ENCODE measurements at places on chromosomes 16 and 17.

GRCh38 chr17:28530250-28530649, 22.2 kb downstream of the UNC119 start:
- no peak for DNase-seq

DNA sequence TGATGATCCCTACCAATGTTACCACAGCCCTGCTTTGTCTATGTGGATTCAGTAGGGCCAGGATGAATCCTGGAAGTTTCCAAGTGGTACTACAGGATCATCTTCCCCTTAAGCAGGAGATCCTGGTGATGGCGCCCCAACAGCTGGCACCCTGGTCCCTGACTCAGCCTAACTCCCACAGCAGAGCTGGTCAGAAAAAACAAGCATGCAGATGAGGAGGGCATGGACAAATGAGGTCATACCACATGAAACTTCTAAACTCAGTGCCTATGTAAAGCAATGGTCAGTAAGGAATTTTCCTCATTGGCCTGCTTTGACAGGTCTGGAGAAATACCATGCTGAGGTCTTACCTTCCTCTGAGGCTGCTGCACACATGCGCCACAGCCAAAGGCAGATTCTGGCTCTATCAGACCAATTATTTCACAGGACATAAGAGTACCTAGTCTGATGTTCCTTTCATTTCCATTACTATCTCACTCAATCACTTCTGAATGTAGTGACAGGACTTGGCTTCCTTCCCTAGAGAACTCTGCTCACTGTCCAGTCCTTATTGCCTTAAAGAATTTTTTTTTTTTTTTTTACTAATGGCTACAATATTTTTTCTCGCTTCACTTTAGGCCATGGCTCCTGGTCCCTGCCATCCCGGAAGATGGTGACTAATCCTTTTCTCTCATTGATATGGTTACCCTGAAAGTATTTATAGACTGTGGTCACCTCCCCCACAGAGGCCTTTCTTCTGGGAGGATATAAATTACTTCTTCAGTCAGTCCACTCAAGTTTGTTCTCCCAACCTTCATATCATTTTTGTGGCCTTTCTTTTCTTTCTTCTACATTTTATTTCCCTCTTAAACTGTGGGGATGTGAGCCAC, 525.2 kb upstream of the PSMD7 start:
- DNase-seq: no peak

DNA sequence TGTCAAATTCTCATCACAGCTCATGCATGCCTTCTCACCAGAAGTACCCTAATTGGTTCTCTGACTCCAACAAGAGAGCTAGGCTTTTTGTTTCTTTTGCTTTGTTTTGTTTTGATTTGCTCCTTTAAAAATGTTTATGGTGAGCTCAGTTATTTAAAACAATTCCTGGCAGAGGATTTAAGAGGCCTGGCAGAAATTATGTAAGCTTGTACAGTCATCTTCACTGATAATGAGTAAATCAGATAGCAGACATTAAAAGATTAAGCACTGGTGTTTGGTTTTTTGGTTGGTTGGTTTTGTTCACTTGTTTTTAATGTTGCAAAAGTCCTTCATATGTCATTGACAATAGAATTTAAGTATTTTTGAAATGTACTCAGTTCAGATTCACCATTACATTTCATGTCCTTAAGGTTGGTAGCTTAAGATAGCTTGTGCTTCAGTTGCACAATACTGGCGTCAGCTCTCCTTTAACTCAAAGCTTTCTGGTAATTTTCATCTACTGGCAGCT, 378.9 kb downstream of the CDH13 start:
- no peak for DNase-seq

DNA sequence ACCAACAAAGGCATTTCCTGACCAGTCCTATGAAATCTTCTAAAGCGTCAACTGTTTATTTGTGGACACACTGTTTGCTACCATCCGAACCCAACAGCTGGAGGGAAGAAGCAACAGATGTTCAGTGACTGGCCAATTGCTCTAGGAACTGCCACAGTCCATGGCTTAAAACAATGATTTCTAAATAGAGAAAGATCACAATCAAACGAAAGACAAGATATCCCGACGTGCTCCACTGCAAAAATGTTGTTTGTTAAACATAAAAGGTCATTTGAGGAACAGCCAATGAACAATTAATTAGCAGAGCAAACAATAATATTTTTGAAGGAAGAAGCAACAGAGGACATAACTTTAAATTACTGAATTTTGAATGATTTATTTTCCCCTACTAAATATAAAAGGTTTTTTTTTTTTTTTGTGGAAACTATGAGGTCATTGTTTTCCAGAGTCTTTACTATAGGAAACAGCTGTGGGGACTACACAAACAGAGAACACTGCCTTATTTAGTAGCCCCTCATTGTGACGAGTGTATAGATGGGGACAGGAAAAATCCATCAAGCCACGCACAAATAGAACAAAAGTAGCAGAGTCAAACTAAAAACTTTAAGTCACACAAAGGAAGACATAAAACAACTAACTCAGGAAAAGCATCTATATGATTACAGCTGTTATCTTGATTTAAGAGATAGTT, 17.2 kb downstream of the USP31 start:
- DNase-seq: no peak

- peak; percentile 97 for DNase-seq
These were observed at the start of gene SPATA20 for GRCh38 chr17:50547035-50547735. Gene SPATA20, plus strand, starts transcription at chr17:50547174. Its CDS starts 35 bp downstream, at chr17:50547209.

- DNase-seq: no peak
These were observed 67.0 kb downstream of the SMPD3 start for GRCh38 chr16:68381363-68381724.

DNA sequence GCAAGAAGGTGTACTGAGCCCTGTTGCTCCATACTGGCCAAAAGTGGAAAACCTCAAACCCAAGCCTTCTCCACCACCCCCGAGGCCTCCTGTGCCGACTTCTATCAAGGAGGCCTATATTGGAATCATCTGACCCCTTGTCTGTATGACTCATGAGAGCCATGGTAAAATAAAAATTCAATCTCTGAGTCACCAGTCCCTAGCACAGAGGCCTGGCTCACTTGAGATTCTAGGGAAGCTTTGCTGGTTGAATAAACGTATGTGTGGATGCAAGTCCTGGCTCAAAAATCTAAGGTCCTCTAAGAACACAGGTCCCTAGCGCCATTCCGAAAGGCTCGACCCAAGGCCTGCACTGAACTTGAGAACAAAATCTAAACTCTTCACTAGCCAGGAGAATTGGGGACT, 15.0 kb downstream of the NSMCE1 start:
- DNase-seq: no peak

DNA sequence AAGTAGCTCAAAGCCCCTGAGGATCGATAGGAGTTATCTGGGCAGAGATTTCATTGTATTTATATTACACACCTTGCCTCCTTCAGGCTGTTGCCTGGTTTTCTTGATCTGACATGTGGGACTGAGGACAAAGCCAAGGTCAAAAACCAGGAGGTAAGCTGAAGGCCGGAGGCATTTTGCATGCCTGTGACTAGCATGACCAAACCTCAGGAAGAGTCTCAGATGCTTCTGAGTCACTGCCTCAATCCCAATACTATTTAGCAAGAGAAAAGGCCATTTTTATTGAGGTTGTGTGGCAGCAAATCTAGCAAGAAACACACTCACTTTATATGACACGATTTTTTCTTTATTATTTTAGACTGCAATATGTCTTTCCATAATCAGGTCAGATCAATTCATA, 968.1 kb downstream of the CDH11 start:
- DNase-seq: no peak

DNA sequence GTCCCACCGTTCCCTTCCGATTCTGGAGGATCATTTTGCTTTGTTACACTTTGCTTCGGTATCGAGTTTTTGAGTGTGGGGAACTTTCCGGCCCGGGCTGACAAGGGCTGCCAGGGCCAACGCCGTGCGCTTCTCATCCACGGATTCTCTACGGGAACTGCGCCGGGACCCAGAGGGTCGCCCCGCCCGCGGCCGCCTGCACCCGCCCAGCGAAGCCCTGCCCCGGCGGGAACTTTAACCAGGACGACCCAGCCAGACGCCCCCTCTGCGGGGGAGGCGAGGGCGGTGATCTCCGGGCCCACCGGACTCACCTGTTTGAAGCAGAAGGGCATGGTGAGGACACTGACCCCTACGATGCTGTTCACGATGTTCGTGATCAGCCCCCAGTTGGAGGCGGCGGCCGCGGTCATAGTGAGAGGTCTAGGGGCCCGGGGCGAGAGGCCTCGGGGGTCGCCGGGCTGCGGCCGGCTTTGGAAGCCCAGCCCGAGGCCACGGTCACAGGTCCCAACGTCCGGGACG, 536 bp downstream of the SLC38A10 start:
- DNase-seq: peak; percentile 36

GRCh38 chr17:41522301-41523224, 3.9 kb upstream of the KRT15 start:
- DNase-seq: peak; percentile 93

Measured in Calu3 (cell line).